ENCODE measurements at places on chromosomes 3 and 15.

GRCh38 chr3:69458803-69459365, 73.0 kb upstream of the FRMD4B start:
- no peak for DNase-seq

DNA sequence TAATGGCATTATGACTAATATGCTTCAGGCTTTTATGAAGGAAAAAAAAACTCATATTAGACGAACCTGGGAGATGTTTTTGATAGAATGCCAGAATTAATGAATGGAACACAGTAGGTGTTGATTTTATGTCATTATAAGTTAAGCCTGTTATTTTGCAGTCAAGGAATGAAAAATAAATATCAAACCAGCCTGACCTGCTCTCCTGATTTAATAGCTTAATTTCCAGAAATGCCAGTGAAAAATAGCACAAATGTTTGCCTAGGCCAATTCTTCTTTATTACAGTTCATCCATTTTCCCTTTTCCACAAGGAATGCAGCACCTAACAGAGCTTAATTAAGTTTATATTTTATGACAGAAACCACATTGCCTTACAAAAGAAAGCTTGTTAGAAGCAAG, 292.0 kb downstream of the TBL1XR1 start:
- DNase-seq: no peak

DNA sequence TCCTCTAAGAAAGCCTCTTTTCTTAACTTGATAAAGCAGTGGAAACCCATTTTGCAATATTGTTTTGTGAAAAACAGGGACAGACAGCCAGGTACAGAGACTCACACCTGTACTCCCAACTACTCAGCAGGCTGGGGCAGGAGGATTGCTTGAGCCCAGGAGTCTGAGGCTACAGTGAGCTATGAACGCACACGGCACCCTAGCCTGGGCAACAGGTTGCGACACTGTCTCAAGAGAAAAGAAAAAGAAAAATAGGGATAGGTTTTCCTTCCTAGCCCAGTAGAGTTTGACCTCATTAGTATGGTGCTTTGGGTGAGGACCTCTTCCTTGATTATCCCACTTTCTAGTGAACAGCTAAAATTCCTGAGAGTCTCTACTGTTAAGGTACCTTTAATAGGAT, 17.5 kb upstream of the YEATS2 start:
- no peak for DNase-seq

DNA sequence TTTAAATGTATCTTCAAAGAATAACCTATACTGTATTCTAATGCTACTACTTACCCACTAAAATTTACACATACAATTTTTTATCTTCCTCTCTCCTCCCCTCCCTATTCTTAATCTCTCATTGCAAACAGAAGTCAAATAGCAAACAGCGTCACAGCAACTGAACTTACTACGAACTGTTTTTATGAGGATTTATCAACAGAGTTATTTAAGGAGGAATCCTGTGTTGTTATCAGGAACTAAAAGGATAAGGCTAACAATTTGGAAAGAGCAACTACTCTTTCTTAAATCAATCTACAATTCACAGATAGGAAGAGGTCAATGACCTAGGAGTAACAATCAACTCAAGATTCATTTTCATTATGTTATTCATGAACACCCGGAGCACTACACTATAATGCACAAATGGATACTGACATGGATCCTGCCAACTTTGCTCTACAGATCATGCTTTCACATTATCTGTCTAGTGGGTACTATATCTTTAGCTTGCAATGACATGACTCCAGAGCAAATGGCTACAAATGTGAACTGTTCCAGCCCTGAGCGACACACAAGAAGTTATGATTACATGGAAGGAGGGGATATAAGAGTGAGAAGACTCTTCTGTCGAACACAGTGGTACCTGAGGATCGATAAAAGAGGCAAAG, 984 bp downstream of the FGF7 start:
- no peak for DNase-seq

DNA sequence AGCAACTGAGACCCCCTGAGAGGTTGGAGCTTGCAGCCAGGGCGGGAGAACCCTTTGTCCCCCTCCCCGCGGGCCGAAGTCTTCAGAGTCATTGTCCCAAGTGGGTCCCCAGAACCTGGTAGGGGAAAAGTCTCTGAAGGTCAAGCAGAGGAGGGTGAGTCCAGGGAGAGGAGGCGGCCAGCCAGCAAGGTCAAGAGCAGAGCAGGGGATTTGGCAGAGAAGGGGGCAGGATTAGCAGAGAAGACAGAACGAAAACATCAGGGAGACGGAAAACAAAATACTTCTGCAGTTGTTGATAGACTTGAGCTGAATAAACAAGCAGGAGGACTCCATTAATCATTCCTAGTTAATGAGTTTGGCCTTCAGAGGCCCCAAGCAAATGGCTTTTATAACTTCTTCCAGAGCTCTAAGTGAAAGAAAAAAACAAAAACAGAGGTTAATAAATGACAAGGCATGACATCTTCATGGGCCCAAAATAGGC, 66.7 kb downstream of the GRIP2 start:
- DNase-seq: no peak

GRCh38 chr15:39172380-39173281, 408.2 kb upstream of the THBS1 start:
- no peak for DNase-seq

- DNase-seq: no peak
Measured at GRCh38 chr3:52872245-52872644, 25.1 kb downstream of the STIMATE start.

DNA sequence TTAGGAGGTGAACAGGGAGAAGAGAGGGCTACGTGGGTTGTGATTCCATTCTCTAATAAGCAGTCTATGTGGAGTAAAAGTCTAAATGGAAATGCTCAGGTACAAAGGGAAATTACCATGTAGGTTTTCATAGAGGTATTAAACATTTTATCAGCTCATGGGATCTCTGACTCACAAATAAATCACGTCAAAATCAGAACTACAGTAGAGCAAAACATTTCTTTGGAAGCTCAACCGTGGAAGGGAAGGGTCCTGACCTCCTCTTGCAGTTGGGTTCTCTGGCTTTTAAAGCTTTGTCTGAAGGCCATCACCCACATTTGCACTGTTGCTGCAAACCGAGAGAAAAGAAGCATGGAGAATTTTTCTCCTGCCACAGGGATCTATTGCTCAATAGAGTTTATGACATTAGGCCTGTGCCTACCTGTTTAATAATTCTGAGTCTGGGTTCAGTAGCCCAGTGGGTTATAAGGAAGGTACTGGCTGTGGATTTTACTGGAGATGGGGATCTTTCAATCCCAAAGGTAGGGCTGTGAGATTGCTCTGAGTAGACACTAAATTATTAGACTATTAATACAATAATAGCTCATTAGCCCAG, 24.2 kb upstream of the PGPEP1L start:
- DNase-seq: no peak

GRCh38 chr3:119643528-119643927, 16.9 kb downstream of the POPDC2 start:
- DNase-seq: no peak

- DNase-seq: no peak
Measured at GRCh38 chr3:87710511-87710910, 348.3 kb downstream of the CGGBP1 start.

DNA sequence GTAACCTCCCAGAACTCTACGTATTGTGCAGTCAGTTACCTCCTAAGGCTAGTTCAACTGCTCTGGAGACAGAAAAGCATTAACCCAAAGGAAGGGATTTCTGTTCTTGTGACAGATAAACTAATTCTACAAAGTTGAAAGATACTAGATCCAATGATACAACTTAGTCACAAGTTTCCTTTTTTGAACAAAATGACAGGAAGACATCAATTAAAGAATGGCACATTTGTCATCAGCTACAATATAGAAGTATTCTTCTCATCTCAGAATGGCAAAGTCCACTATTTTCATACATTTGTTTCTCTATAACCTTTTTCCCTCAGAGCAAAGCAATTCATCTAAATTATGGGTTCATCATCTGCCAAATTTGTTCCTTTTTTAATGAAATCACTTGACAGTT, 43.7 kb downstream of the ISL2 start:
- DNase-seq: no peak

GRCh38 chr15:42726114-42726513, 10.8 kb downstream of the CDAN1 start:
- DNase-seq: no peak

GRCh38 chr3:64174328-64174727, 50.9 kb downstream of the PRICKLE2 start:
- DNase-seq: no peak

GRCh38 chr3:148839805-148840204, 12.2 kb downstream of the CPB1 start:
- DNase-seq: no peak

DNA sequence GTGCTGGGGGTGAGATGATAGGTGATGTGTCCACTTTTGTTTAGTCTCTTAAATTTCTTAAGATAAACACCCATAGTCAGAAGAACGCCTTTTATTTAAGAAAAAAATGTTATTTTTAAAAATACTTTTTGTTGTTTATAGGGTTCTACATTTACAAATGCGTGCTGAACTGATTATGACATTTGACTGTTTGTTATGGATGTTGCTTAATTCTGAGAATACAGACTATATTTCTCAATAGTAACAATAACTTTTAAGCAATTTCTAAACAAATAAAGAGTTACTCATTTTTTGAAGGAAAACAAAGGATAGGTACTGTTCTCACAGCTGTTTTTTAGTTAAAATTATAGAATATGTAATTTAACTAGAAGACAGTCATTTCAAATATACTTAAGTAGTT, 249.9 kb upstream of the GBE1 start:
- no peak for DNase-seq

DNA sequence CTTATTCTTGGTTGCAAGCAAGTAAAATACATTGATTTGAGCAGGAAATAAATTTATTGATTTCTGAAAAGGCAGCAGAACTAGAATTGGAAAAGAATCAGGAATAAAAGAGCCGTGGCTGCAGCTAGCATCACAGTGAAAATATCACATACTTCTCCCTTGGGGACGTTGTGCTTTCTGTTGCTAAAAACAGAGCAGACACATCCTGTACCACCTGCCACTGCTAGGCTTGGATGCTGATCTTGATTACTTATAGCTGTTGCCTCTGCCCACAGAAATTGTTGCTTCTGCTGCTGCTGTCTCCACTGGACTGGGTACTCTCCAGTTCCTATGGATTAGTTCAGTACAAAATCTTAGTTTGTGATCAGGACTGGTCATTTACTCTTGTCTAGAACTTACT, 283.8 kb downstream of the C3orf38 start:
- DNase-seq: no peak

- DNase-seq: no peak
Measured at GRCh38 chr3:51622413-51622812, 48.6 kb upstream of the TEX264 start.

GRCh38 chr15:22973987-22974386, 6.2 kb downstream of the CYFIP1 start:
- DNase-seq: no peak

DNA sequence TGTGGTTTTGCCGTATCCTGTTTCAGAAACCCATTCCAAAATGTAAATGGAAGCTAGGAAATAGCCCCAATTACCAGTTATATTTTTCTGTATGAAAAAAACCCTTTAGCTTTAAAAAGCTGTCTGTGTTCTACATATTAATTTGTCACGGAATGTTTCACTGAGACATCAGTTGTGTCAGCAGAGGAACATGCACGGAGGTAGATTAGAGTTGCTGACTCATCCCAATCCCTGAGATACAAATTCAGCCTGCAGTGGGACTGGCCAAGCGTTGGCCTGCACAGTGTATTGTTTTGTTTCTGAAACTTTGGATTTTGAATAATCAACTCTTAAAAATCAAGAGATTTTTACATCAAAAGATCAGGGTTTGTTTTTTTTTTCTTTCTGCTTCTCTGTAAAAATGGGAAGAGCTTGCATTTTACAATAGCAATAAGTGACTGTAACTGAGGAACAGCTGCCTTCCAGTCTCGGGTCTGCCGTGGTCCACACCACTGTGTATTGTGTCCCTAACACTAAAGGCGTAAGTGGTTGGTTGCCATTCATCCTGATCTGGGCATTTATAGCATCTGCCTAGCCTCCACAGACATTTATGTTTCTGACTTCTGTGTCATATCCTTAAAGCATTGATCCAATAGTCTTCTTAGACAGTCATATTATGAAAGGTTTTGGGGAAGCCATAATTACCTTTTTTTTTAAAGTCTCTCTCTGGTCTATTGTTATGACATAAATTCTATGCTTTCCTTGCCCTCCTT, 218.1 kb downstream of the ADAMTSL3 start:
- no peak for DNase-seq

GRCh38 chr3:149965278-149965677, 5.4 kb downstream of the PFN2 start:
- no peak for DNase-seq

DNA sequence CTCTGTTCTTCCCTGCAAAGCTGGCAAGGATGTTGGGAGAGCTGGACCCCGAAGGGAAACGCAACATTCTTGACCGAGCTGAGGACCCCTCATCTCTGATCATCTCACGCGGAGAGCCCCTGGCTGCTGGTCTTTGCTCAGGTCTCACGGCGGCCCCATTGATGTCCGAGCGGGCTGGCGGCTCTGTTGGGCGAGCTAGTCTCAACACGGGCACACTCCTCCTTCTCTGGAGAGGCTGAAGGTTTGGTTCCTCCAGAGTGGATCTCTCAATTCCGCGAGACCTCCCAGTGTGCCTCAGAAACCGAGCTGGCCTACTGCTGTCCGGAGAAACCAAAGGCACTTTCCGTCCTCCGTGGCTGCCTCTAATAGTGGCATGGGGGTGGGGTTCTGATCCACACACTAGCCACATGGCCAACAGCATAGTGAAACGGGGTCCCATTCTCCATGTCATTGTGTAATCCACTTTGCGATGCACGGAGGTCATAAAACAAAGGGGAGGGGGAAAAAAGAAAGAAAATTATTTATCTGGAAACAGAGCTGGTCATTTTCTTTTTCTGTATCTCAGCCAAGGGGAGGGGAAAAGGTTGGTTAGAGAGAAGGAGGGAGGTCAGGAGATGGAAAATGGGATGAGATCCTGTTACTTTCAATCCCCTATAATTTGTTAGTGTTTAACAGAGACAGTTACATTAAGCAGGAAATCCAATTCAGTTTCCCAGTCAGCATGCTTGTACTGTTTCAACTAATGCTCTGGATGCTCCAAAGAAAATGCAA, 1.3 kb downstream of the CCDC80 start:
- DNase-seq: no peak

- no peak for DNase-seq
Measured at GRCh38 chr3:189132839-189133238, 38.9 kb upstream of the TPRG1 start.

DNA sequence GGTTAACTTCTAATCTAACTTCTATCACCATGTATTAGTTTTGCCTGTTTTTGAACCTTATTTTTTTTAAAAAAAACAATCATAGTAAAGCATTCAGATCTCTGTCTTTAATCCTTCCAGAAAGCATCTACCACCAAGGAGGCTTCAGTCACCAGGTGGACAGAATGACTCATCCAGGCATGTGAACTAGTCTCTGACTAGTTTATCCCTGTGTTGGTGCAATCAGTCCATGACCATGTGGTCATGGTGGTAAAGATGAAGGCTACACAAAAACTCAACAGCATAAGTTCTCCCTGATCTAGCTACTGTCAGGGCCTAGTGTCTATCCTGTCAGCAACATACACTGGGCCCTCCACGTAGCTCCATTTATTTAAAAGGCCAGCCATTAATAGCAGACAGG, 750.6 kb downstream of the AGBL1 start:
- DNase-seq: no peak
